Naive thymus-derived CD8-positive, alpha-beta T cell (primary cell): ENCODE measurements at places on chromosomes 7 and 10.

- peaks cover 4% of the 10 kb centered on the region for H3K27me3 ChIP-seq
- H3K4me3 ChIP-seq = no peak overlapping the region
- H3K27ac ChIP-seq = no peak overlapping the region
- H3K4me1 ChIP-seq = no peaks in the 10 kb centered on the region
- H3K36me3 ChIP-seq = peaks cover 3% of the 10 kb centered on the region
- DNase-seq = no peak
Observed at GRCh38 chr10:29977171-29977570, 82.2 kb downstream of the JCAD start.

GRCh38 chr7:154903083-154903731, 99.7 kb downstream of the PAXIP1 start:
- no peaks in the 10 kb centered on the region for H3K36me3 ChIP-seq
- H3K4me3 ChIP-seq = no peak overlapping the region
- no peak for DNase-seq
- H3K27ac ChIP-seq = no peak overlapping the region
- H3K27me3 ChIP-seq = peaks cover 20% of the 10 kb centered on the region

GRCh38 chr10:80252296-80252887, 37.1 kb downstream of the MAT1A start:
- DNase-seq = no peak
- no peaks in the 10 kb centered on the region for H3K4me1 ChIP-seq
- no peak overlapping the region for H3K27ac ChIP-seq
- peaks cover 8% of the 10 kb centered on the region for H3K27me3 ChIP-seq
- H3K36me3 ChIP-seq = no peaks in the 10 kb centered on the region
- H3K4me3 ChIP-seq = no peak overlapping the region

GRCh38 chr10:129879655-129880054, 84.4 kb downstream of the EBF3 start:
- no peak overlapping the region for H3K27ac ChIP-seq
- H3K36me3 ChIP-seq = no peaks in the 10 kb centered on the region
- no peak for DNase-seq
- peaks cover 7% of the 10 kb centered on the region for H3K27me3 ChIP-seq

DNA sequence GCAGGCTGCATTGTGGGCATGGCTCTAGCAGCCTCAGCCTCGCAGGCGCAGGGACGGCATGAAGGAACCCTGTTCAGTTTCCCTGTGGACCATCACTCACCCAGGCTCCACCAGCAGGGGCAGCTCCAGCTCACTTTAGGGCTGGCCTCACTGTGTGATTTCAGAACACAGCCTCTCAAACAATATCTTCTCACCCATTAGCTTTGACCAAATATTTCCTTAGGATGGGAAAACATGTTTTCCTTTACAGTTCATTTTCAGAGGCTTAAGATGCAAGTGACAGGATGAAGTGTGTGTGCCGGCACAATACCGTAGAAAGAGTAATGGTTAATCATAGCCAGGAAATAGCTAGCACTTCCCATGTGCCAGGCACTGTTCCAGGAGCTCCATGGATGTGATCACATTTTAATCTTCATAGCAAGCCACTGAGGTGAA, 58.2 kb downstream of the LANCL2 start:
- H3K36me3 ChIP-seq = no peaks in the 10 kb centered on the region
- no peak for DNase-seq
- no peaks in the 10 kb centered on the region for H3K4me1 ChIP-seq

DNA sequence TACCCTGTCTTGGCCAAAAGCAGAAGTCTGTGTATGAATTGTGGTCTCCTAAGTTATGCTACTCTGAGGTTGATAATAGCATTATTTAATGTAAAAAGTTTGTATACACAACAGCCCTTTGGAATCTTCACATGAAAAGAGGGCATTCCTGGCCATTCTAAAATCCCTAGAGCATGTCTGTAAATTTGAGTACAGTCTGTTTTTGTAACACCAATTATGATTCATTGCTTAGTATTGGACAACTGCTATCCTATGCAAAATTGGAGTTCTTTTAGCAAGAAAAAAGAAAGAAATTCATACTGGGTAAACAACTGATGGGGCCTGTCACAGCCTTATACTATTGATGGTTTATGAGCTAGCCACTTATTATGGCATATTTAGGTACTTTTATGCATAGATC, 10.2 kb downstream of the CUTC start:
- H3K27ac ChIP-seq = no peak overlapping the region
- H3K36me3 ChIP-seq = peaks cover 77% of the 10 kb centered on the region
- H3K27me3 ChIP-seq = no peaks in the 10 kb centered on the region
- H3K4me1 ChIP-seq = peaks cover 19% of the 10 kb centered on the region
- DNase-seq = no peak
- H3K4me3 ChIP-seq = no peak overlapping the region

DNA sequence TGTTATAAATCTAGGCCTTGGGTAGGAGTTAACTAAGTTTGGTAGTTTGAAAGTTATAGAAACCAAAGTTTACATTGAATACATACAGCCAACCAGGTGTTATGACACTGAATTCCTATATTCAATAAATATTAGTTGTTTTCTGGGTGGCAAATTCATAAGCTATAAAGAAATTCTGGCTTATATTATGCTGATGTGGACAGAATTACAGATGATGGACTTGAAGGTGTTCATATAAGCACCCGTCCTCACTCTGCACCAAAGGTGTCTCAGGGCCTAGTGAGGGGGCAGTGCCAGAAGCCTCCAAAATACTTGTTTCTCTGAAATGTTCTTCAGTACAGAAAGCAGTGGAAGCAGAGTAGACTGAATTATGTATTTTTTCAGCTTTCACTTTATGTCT, 973.0 kb downstream of the CNTNAP2 start:
- no peak overlapping the region for H3K27ac ChIP-seq
- no peaks in the 10 kb centered on the region for H3K27me3 ChIP-seq
- no peaks in the 10 kb centered on the region for H3K36me3 ChIP-seq
- no peaks in the 10 kb centered on the region for H3K4me1 ChIP-seq
- H3K4me3 ChIP-seq = no peak overlapping the region
- DNase-seq = no peak

DNA sequence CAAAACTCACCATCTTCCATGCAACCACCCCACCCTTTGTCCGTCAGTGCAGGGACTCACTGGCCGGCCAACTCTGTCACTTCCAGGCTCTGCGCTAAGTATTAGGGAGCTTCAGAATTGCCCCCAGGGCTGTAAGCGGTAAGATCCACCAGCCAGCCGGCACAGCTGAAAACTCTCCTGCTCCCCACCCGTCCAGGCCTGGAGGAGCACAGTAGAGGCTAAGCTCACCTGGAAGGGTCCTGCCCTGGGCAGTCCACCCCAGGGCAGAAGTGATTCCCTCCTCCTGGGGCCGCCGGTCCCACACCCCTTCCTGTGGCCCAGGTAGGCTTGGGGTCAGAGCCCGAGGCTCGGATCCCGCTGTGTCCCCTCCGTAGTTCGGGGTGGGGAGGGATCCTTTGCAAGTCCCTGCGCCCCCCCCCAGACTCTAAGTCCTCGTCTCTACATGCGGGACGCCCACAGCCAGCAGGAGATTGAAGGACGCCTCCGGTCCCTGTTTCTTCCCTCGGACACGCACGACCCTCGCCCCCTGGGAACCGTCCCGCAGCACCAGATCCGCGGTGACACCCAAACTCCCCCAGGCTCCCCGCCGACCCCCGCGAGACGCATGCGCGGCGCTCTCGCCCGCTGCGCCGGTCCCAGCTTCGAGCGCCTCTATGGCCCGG, 138.9 kb downstream of the ARHGAP22 start:
- no peaks in the 10 kb centered on the region for H3K36me3 ChIP-seq
- DNase-seq = no peak
- H3K27ac ChIP-seq = no peak overlapping the region
- no peak overlapping the region for H3K4me3 ChIP-seq

DNA sequence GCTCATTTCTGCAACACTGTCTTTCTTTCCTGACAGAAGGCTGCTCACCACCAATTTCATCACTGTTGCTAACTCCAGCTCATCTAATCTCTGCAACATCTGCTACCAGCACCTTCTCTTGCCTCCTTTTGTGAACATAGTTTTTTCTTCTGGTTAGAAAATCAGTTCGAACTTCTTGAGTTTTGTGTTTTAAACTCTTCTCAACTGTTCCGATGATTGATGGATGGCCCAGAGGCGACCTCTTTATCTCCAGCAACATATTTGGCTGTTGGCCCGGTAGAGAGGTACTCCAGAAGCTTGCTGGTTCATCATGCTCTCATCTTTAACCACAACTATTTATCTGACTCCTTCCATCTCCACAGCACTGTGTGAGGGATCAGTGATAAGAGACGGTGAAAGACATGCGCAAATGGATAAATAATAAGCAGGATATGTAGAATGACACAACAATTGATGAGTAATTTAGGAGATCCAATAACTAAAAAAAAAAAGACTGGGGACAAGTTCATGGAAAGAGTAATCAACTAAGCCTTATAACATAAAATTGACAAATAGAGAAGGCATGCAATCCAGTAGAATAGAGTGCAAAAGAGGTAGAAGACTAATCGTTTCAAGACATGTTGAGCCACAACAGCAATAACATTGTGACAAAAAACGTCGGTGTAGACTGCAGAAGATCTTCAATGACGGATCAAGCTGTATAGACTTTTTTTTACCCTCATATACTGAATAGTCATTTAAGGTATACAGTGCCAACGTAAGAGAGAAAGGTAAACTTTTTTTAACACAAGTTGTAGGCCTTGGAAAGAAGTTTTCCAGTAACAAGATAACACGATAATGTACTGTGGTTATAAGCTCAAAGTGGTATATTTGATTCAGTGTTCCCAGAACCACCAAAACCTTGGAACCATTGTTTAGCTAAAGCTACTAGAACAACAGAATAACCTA, 152.2 kb downstream of the CRPPA start:
- no peaks in the 10 kb centered on the region for H3K27me3 ChIP-seq
- no peak for DNase-seq
- no peak overlapping the region for H3K27ac ChIP-seq
- no peaks in the 10 kb centered on the region for H3K4me1 ChIP-seq
- no peaks in the 10 kb centered on the region for H3K36me3 ChIP-seq

GRCh38 chr10:75542084-75542483, 110.7 kb downstream of the LRMDA start:
- H3K27me3 ChIP-seq = peaks cover 9% of the 10 kb centered on the region
- H3K27ac ChIP-seq = no peak overlapping the region
- no peak overlapping the region for H3K4me3 ChIP-seq
- H3K4me1 ChIP-seq = no peaks in the 10 kb centered on the region
- DNase-seq = no peak
- no peaks in the 10 kb centered on the region for H3K36me3 ChIP-seq

GRCh38 chr7:11133436-11133959, 159.8 kb downstream of the PHF14 start:
- H3K27ac ChIP-seq = no peak overlapping the region
- DNase-seq = no peak
- peaks cover 27% of the 10 kb centered on the region for H3K36me3 ChIP-seq
- H3K4me3 ChIP-seq = no peak overlapping the region

DNA sequence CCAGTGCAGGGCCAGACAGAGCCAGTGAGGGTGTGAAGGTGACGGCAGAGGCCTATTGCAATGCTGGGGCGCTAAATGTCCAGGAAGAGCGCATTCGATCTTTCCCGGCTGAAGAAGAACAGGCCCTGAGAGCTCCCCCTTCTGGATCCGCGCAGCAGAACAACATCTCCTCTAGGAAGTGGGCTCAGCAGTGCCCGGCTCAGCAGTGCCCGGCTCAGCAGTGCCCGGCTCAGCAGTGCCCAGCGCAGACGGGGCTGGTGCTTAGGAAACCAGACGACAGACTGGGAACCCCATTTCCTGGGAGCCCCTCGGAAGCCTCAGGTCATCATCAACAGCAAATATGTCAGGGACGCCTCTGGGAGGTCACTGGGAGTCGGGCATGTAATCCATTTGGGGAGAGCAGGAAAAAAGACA, 4.7 kb upstream of the NOS3 start:
- peaks cover 17% of the 10 kb centered on the region for H3K27me3 ChIP-seq
- no peak overlapping the region for H3K27ac ChIP-seq

GRCh38 chr10:84523526-84523925, 195.1 kb downstream of the CCSER2 start:
- H3K36me3 ChIP-seq = peaks cover 4% of the 10 kb centered on the region
- no peaks in the 10 kb centered on the region for H3K27me3 ChIP-seq
- no peak overlapping the region for H3K4me3 ChIP-seq
- no peak for DNase-seq

DNA sequence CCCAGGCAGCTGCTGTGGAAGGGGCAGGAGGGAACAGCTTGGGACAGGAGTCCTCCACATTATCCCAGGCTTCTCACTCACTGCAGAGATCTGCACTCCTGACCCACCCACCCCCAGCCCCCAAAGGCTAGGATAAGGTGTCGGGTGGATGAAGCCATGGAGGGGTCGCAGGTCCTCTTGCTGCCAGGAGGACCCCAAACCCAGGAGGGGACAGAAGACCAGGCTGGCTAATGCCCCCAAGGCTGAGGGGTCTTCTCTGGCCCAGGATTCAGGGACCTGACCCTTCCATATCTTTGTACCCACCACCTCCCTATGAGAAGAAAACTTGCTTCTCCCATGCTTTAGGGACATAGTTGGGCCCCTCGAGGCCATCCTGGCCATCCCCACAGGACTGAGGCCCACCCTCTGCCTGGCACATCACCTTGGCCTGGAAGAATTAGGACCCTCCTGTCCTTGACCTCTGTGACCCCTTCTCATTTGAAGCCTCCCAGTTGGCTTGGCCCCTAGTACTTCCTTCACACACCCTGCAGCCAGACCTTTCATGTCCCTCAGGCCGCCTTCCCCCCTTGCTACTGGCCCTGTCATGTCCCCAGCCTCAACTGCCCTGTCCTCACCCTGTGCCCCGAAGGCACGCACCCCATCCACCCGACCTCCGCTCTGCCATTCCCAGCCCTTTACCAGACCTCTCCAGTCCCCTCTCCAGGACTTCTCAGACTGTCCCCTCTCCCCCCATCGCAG, 21.6 kb downstream of the KCNH2 start:
- H3K36me3 ChIP-seq = no peaks in the 10 kb centered on the region
- no peak for DNase-seq
- H3K4me1 ChIP-seq = peaks cover 12% of the 10 kb centered on the region
- no peak overlapping the region for H3K27ac ChIP-seq

DNA sequence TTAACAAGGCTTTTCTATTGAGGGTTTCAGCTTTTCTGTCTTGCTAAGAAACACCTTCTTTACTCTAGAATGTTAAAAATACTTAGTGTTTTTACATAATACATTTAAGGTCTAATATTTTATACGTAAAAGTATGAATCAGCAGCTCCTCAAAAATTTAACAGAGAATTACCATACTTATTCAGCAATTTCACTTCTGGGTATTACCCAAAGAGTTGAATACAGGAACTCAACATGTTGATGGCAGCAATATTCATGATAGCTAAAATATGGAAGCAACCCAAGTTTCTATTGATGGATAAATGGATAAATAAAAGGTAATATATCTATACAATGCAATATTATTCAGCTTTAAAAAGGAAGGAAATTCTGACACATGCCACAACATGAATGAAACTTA, 9.7 kb upstream of the OR13A1 start:
- H3K4me3 ChIP-seq = no peak overlapping the region
- H3K36me3 ChIP-seq = peaks cover 23% of the 10 kb centered on the region
- no peaks in the 10 kb centered on the region for H3K4me1 ChIP-seq
- DNase-seq = no peak
- H3K27ac ChIP-seq = no peak overlapping the region

GRCh38 chr10:85961073-85961472, 405.5 kb downstream of the GRID1 start:
- DNase-seq = no peak
- H3K36me3 ChIP-seq = no peaks in the 10 kb centered on the region
- H3K4me1 ChIP-seq = no peaks in the 10 kb centered on the region
- no peak overlapping the region for H3K27ac ChIP-seq
